Adrenal gland (tissue), 19 donors: ENCODE measurements at places on chromosomes 12 and 14. TPM values are rescaled to one million over a fixed set of nuclear protein-coding genes. Genes with fewer than 3 reads are reported as not detected.

DNA sequence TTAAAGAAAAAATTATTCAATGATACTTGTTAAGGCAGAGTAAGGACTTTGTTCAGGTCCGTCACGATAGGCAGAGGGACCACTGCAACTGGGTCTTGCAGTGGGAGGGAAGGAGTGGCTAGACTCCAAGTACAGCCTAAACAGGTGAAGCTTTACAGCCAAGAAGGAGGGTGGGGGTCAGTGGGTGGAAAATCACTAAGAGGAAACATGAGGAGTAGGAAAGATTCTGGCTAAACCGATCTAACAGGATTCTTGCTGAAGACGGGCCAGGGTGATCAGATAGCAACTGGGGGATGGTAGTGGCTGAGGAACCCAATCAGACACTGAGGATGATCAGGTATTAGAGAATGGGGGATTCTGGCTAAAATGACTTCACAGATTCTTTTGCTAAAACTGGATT, 100.2 kb downstream of the TTC7B start:
- no peaks in the 10 kb centered on the region for H3K36me3 ChIP-seq

- no peaks in the 10 kb centered on the region for H3K27me3 ChIP-seq
- no peaks in the 10 kb centered on the region for H3K36me3 ChIP-seq
- peak; percentile 68 for DNase-seq
Observed at GRCh38 chr12:93943780-93944179, 204.6 kb upstream of the PLXNC1 start.

GRCh38 chr12:6840761-6841515, at the start of gene GNB3:
Gene GNB3, plus strand, starts transcription at chr12:6840925. Its CDS starts 363 bp downstream, at chr12:6841288.
- no peaks in the 10 kb centered on the region for H3K27me3 ChIP-seq
- no peak within 1 kb of the TSS for H3K27ac ChIP-seq

DNA sequence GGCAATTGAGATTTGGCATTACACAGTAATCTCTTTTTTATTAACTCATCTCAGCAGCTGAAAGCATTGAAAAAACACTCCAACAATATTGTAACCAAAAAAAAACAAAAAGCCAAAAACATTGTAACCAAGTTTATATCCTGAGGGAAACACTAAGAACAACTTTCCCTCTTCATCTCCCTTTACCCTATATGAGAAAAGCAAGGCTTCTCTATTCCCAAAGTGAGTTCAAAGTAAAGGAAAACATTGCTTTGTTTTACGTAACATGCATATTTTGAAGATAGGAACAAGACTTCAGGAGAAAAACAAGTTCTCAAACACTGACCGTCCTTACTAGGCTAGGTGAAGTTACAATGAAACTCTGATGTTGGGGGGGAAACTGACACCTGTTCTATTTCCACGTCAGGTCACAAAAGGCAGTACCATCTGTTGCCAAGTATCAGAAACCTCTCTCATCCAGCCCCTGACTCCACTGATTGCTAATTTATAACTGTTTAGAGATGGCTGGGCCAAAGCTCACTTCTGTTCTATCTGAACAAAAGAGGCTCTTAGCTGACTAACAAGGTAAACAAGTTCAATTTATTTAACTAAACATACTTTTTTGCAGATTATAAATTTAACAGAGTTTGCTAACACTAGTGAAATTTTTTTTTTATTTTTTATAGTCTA, 67.9 kb upstream of the PLXNC1 start:
- H3K4me3 ChIP-seq: no peak overlapping the region
- DNase-seq: no peak
- H3K27me3 ChIP-seq: no peaks in the 10 kb centered on the region
- no peaks in the 10 kb centered on the region for H3K36me3 ChIP-seq

DNA sequence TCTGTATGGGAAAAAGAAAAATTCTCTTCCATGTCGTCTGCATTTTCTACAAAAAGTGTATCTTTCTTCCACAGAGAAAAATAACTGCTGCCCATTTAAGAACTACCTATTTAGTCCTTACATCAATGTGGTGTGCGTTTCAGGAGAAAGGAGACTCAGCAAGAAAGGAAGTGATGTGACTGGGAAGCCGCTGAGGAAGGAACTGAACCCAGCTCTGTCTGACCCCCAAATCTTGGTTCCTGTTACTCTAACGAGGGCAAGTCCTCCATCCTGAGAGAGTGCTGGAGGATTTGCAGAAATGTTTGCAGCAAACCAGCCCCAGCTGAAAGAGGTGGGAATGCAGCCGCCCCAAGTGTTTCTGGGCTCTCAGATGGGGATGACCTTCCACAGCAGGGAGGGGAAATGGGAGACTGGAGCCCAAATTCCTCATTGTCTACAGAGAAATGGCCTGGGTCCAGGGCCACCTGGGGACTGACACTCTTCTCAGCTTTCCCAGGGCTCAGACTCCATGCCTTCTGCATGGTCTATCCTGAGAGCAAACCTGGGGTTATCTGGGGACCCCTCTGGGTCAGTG, 6.7 kb upstream of the MLEC start:
- no peak overlapping the region for H3K27ac ChIP-seq
- H3K36me3 ChIP-seq: no peaks in the 10 kb centered on the region
- no peak overlapping the region for H3K4me3 ChIP-seq
- peaks cover 15% of the 10 kb centered on the region for H3K4me1 ChIP-seq

- no peak overlapping the region for H3K4me3 ChIP-seq
- DNase-seq: no peak
- no peak overlapping the region for H3K27ac ChIP-seq
- no peaks in the 10 kb centered on the region for H3K36me3 ChIP-seq
- H3K27me3 ChIP-seq: no peaks in the 10 kb centered on the region
Observed at GRCh38 chr14:64727551-64728071, 23.4 kb downstream of the PLEKHG3 start.

DNA sequence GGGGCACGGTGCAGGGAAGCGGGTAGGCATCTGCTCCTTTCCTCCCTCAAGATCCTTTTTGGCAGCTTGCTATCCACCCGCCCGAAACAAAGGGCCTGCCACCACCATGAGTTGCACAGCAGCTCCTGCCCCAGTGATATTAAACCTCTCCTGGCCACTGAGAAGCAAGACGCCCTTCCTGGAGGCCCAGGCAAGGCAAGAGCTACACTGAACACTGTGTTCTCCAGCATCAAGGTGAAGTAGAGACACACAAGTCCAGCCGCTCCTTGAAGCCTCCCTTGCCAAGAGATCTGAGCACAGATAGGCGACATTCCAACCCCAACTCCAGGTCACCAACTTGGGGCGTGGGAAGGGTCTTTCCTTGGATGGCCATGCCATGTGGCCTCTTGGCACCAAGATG, 70.9 kb downstream of the ACTN1 start:
- no peaks in the 10 kb centered on the region for H3K27me3 ChIP-seq
- H3K36me3 ChIP-seq: no peaks in the 10 kb centered on the region
- H3K27ac ChIP-seq: no peak overlapping the region
- no peaks in the 10 kb centered on the region for H3K4me1 ChIP-seq
- H3K4me3 ChIP-seq: no peak overlapping the region

- no peaks in the 10 kb centered on the region for H3K4me1 ChIP-seq
- no peak overlapping the region for H3K4me3 ChIP-seq
- no peak for DNase-seq
Observed at GRCh38 chr12:25009496-25010092, 60.7 kb upstream of the BCAT1 start.

DNA sequence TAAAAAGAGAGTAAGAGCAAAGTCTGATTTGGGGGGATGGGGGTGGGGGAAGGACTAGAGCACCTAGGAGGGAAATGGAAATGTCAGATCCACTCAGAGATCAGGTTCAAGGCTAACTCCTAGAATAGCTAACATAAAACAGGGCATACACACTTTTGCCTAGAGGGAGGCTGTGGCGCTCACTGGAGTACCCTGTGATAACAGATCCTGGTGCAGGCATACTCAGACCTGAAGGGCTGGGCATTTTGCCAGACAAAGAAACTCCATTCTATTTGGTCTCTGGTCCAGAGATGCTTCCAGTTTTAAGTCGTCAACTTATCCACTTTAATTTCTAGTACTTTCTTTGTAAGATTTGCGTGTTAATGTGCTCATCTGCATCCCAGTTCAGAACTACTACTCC, 5.8 kb downstream of the CTDSP2 start:
- H3K4me3 ChIP-seq: no peak overlapping the region
- H3K36me3 ChIP-seq: no peaks in the 10 kb centered on the region
- peak overlapping the region; percentile 99 for H3K27ac ChIP-seq
- peaks cover 86% of the 10 kb centered on the region for H3K4me1 ChIP-seq
- DNase-seq: no peak

DNA sequence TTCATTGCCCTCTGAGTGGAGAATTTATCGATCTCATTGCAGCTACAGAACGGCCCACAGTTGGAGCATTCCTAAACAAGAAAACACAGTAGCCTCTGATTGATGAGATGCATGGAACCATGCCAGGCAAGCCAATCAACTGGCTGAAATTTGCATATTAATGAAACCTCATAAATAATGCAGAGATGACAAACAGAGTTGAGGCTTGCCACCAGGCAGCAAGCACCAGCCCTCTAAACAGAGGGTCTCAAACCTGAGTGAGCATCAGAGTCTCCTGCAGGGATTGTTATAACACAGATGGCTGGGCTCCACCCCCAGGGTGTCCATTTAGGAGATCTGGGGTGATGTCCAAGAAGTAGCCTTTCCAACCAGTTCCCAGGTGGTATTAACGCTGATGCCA, 60.9 kb upstream of the CMKLR1 start:
- no peak for DNase-seq
- no peaks in the 10 kb centered on the region for H3K36me3 ChIP-seq
- no peaks in the 10 kb centered on the region for H3K4me1 ChIP-seq

The ADCY4 gene
- 70.1 TPM for polyA plus RNA-seq

The JPH4 gene
- 35.8 TPM for polyA plus RNA-seq
